IMR-90 (cell line): ENCODE measurements at places on chromosomes 1 and 21. TPM values are rescaled to one million over a fixed set of nuclear protein-coding genes. Genes with fewer than 3 reads are reported as not detected.
A peak's percentile ranks its signal among the peaks of the same experiment; 100 is the strongest.

GCSAML gene
- total RNA-seq = not detected in 2 replicates

SRSF11 gene
- total RNA-seq = 94.5 and 116 TPM in 2 replicates

DNA sequence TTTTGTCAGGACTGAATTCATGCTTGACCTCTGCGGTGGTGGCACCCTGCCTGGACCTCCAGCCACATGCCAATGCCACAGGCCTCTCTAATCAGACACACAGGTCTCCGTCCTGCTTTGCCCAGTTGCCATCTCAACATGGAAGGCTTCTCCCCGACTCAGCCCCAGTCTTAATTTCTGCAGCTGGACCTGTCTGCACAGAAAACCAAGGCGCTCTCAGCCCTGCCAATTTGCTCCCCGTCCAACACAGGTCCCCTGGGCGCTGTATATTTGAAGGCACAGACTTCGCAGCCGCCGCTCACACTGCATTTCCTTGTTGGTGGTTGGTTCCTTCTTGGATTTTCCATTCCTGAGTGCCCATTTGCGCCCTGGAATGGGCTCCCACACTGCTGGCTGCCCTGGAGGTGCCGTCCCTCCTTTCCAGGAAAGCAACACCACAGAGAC, 28.0 kb upstream of the PLEKHG5 start:
- H3K36me3 ChIP-seq = peaks cover 2% of the 10 kb centered on the region; the same call in 1 of the 2 replicates
- H3K4me3 ChIP-seq = no peak overlapping the region
- no peak for DNase-seq
- peaks cover 11% of the 10 kb centered on the region for H3K4me1 ChIP-seq
- no peak overlapping the region for H3K27ac ChIP-seq
- H3K27me3 ChIP-seq = no peaks in the 10 kb centered on the region

DNA sequence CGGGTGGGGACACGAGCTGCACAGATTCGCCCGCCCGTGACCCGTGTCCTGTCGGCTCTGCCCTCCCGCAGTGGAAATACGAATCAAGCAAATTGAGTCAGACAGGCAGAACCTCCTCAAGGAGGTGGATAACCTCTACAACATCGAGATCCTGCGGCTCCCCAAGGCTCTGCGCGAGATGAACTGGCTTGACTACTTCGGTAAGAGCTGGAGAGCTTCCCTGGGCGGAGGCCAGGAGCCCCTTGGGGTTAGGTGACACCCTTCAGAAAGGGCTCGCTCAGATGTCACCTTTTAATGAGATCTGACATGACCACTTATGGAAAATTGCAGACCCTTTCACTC, 489 bp downstream of the CDCA8 start:
- peaks cover 5% of the 10 kb centered on the region for H3K4me1 ChIP-seq
- DNase-seq = no peak
- H3K36me3 ChIP-seq = peaks cover 4% of the 10 kb centered on the region; the same call in 1 of the 2 replicates
- no peaks in the 10 kb centered on the region for H3K27me3 ChIP-seq
- peak overlapping the region; percentile 73 for H3K4me3 ChIP-seq
- H3K27ac ChIP-seq = peak overlapping the region; percentile 67; the same call in 1 of the 2 replicates

- H3K4me3 ChIP-seq = no peak overlapping the region
- peak; percentile 52 for DNase-seq
- no peaks in the 10 kb centered on the region for H3K27me3 ChIP-seq
Observed at GRCh38 chr1:95003433-95003738, 69.4 kb downstream of the ALG14 start.

- no peaks in the 10 kb centered on the region for H3K36me3 ChIP-seq
- DNase-seq = no peak
- H3K4me1 ChIP-seq = no peaks in the 10 kb centered on the region
- H3K27me3 ChIP-seq = peaks cover 34% of the 10 kb centered on the region
- H3K4me3 ChIP-seq = no peak overlapping the region
Observed at GRCh38 chr1:203454986-203455471, 20.6 kb upstream of the PRELP start.

- peaks cover 8% of the 10 kb centered on the region for H3K4me1 ChIP-seq
- no peak for DNase-seq
- H3K4me3 ChIP-seq = no peak overlapping the region
- no peak overlapping the region for H3K27ac ChIP-seq
- no peaks in the 10 kb centered on the region for H3K36me3 ChIP-seq
Observed at GRCh38 chr1:92480813-92481598, 5.7 kb downstream of the GFI1 start.
